ENCODE measurements at places on chromosomes 2 and 18.

DNA sequence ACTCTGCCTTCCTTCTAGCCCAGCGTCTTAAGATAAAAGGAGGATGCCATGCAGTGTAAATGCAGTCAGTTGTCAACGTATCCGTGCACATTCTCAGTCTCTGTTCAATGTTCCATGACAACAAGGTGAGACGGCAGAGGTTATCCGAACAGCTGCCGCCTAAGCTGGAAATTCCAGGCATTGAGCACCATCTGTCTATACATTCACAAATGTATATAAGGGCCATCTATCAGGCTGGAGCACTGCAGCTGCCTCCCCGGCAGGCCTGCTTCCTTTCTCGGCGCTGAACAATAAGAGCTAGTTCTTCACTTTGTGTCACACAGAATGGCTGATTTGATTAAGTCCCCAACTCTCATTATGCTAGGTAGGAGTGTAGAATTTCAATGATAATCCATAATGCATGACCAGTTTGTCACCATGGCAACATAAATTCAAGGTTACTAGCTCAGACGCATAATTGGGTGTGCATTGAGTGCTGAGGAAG, 282.2 kb upstream of the SOX11 start:
- no peak for DNase-seq

DNA sequence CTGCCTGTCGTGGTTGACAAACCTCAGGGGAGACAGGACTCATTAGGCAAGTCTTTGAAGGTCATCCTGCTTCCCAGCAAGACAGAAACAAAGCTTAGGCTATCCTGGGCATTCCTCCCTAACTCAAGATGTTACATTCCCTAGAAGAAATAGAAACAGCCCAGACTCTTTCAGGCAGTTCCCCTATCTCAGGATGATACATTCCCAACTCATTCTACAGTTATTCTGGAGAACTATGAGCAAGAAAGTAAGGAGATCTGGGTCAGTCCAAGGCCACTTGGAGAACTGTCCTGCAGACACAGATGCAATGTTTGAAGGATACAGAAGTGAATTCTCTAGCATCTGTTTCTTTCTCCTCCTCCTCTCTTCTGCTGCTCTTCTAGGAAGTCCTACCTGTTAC, 220.1 kb upstream of the NCKAP5 start:
- DNase-seq: no peak

- DNase-seq: no peak
Observed at GRCh38 chr2:207243601-207244000, 77.9 kb upstream of the KLF7 start.

GRCh38 chr2:188142636-188143295, 148.9 kb upstream of the GULP1 start:
- no peak for DNase-seq

DNA sequence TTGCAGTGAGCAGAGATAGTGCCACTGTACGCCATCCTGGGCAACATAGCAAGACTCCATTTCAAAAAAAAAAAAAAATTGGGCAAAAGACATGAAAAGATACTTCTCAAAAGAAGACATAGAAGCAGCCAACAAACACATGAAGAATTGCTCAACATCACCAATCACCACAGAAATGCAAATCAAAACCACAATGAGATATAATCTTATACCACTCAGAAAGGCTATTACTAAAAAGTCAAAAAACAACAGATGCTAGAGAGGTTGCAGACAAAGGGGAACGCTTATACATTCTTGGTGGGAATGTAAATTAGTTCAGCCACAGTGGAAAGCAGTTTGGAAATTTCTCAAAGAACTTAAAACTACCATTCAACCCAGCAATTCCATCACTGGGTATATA, 43.1 kb upstream of the CHAC2 start:
- no peak for DNase-seq

DNA sequence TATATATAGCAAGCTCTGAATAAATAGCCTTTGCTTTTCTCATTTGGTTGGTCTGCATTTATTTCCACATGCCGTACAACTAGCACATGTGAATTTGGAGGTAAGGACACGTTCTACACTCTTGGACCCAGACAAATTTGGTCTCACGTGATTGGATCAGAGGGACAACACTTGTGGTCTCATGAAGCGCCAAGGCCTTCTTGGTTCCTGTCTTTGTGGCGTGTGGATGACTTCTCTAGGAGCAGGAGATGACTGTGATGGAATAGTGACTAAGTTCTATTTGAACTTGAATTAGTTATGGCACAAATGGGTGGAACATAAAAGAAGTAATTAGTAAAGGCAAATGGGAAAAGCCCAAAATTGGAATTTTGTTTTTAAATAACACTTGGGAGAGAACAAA, 206.9 kb downstream of the BCL2 start:
- no peak for DNase-seq

DNA sequence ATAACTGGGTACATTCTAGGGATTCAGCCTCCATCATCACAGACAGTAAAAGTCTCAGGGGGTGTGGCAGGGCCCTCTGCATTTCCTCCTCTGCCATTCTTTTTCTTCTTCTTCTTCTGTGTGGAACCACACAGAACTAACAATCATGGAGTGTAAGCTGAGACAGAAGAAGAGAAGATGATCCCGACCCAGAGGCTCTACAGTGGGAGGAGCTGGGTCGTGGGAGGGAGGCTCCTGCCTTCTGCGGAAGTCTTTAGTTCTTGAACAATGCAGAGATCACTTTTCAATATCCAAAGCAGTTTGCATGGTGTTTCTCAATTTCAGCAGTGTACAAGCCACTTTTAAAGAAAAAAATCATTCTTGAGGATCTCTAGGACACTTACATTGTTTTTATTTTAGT, 80.9 kb downstream of the KCNS3 start:
- no peak for DNase-seq

DNA sequence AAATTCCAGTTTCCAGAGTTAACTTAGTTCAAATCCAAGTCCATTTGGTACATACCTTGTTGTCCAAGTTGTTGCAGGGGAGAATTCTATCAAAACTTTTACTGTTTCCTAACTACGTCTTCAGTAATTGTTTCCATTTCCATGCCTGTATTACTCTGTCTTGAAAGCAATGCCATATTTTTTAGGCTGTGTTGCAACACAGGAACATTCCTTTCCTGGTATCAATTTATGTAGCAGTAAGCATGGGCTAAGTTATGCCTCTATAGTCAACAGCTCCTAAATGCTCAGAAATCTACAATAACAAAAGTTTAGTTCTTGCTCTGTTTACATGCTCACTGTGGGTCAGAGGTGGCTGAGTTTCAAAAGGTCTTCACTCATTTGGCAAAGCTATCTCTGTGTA, 1943.8 kb upstream of the PIK3C3 start:
- no peak for DNase-seq

DNA sequence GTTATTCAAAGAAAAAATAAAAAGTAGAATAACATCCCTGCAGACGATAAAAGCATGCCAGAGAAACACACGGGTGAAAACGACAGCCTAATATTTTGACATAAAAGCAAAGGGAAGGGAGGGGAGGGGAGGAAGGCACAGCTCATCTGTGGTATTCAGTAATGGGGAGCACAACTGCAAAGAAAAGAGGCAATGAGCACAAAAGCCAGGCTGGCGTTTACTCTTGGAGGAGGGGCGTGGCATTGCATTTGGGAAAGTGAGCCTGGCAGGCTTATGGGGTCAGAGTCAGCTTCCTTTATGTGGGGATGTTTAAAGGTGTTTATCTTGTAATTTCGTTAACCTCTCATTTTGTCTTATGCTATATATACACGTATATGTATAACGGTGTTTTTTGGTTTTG, 53.2 kb downstream of the STEAP3 start:
- no peak for DNase-seq

GRCh38 chr2:227267410-227268115, 57.5 kb upstream of the MFF start:
- no peak for DNase-seq

DNA sequence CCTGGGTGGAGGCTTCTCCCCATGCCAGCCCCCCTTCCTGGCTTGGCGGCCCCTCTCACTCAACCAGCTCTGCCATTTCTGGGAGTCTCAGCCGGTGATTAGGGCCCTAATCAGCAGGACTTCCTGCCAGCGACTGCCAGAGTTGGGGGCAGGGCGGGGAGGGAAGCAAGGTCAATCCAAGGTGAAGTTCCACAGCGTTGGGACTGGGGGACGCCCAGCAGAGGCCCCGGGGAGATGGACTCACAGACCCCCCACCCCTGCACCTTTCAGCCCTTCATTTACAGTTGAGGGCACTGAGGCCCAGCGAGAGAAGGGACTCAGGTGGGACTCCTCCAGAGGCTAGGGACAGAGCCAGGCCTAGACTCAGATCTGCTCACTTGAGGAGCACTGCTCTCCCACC, 65.3 kb downstream of the TNS1 start:
- no peak for DNase-seq

GRCh38 chr2:138846216-138846821, 66.1 kb upstream of the NXPH2 start:
- DNase-seq: no peak

DNA sequence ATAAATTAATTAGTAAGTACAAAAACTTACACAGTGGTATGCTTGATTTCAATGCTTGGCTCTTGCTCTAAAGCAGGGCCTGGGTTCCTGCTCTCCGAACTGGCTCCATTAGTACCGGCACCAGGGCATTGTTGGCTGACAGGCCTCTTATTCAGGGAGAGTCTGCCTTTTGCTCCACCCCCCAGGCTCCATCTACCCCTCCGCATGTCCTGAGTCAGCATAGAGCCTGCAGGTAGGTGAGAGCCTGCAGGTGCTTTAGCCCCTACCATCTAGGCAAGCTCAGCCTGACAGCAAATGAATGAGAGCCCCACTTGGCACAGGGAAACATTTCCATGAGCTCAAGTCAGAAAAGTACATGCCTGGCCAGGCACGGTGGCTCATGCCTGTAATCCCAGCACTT, 35.1 kb upstream of the EFHD1 start:
- no peak for DNase-seq

DNA sequence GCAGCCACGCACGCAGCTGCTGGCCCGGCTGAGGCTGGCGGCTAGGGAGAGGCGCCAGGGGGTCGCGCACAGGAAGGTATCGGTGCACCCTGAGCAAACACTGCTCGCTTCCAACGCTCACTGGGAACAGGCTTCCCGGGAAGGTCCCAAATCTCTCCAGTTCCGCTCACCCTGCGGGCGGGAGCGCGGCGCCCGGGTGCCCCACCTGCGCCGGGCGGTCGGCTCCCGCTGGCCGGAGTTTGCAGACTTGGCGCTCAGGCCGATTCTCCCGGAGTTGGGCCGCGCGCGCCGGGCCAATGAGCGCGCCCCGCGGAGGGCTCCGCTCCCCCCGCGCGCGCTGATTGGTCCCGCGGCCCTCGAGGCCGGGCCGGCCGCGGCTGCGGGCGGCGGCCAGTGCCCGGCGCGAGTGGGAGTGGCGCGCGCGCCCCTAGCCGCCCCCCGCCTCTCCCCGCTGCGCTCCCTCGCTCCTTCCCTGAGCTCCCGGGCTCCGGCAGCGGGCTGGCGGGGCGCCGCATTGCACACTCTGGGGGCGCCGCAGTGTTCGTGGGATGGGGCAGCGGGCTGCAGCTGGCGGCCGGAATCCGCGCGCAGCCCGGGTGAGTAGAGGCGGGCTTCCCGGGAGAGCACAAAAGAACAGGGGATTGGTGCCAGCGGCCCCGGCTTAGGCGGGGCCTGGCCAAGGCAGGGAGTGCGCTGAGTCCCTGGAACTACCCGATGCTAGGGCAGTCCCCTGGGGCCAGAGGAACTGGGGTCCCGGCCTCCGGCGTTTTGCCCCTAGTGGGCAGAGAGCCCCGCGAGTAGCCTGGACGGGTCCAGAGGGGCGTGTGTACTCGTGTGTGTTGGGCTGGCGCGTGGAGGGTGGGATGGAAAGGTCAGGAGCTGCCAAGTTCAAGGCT, at the start of gene LYPD6:
LYPD6 (plus strand) TSS at position 461 of the 896 bp plus-strand sequence. CDS start 107,122 bp downstream, outside the sequence.
- no peak for DNase-seq

DNA sequence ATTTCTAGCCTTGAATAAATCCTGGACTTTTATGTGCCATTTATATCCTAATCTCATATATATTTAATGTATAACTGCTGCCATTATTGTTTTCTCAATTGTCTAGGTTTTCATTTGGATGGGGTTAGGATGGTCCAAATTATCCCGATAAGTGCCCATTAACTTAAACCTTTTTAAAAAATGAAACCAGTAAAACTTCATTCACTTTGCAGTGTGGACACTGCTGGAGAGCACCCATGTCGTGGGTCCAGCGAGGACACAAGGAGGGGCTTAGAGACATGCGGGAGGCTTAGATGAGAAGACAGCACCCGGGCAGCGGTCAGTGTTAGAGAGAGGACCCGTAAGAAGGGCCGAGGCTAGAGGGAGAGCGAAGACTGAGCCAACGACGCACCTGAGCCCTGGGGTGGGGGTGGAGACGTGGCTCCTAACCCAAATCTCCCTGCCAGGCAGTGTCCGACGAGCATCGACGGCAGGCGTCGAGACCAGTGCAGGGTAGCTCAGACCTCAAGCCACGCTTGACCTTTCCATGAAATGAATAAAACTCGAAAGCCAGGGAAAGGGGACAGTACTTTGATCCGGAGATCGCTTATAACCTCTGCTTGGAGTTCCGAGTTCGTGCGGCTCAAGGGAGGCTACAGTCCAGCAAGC, 9.0 kb upstream of the EN1 start:
- no peak for DNase-seq

- no peak for DNase-seq
Observed at GRCh38 chr2:20443276-20443920, 3.5 kb upstream of the RHOB start.

GRCh38 chr2:239381709-239382134, 19.1 kb downstream of the HDAC4 start:
- DNase-seq: peak; percentile 68
